ENCODE measurements at places on chromosomes 5 and 9. TPM values are rescaled to one million over a fixed set of nuclear protein-coding genes. Genes with fewer than 3 reads are reported as not detected.

Gene IGFBPL1
- 0.34 TPM for total RNA-seq

Gene PLEKHG4B
- total RNA-seq = 71.2 TPM

Gene SOX30
- not detected for total RNA-seq

Gene SLC45A2
- 0.45 TPM for total RNA-seq

Gene NIPSNAP3A
- total RNA-seq = 25.1 TPM

Gene PRUNE2
- 3.5 TPM for total RNA-seq

Gene MEIKIN
- total RNA-seq = not detected

Gene PCDHGC4
- total RNA-seq = 5.2 TPM

Gene GRM6
- total RNA-seq = not detected

Gene CFAP157
- total RNA-seq = 0.41 TPM

Gene C5orf58
- not detected for total RNA-seq
